IPS DF 6.9 (cell line): ENCODE measurements at places on chromosomes 3 and 15.

- no peak for DNase-seq
These were observed 234.6 kb downstream of the ADAMTS17 start for GRCh38 chr15:100107151-100107550.

GRCh38 chr3:106711650-106712049, 665.6 kb upstream of the CCDC54 start:
- no peak for DNase-seq

DNA sequence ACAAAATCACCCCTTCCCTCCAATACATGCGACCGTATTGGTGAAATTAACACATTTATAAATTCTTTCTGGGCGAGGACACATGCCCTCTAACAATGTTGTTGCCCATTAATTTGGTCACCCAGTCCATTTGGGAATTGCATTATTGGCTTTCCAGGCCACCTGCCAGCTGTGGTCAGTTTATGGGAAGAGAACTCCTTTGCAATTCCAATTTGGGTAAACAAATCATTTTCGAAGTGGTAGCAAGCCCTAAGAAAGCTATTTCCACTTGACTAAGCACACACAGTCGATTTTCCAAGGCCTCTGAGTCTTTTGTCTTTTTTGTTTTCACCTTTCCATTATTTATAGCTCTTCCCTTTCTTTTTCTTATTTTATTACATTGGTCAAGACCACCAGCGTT, 362.3 kb upstream of the RGMA start:
- no peak for DNase-seq

DNA sequence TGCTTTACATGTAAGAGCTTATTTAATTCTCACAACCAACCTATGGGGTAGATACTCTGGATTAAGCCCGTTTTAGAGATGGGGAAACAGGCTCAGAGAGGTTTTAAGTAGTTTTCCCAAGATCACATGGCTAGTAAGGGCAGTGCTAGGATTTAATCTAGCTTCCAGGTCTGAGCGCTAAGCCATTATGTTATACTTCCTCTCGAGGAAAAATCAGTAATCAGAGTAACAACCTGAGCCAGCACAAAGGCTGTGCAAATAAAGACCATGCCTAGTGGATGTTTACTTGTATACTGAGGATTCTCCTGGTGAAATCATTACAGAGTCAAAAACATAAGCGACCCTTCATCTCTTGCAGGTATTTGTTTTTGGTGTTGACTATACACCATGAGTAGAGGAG, 9.0 kb downstream of the FSTL1 start:
- no peak for DNase-seq
